NCI-H2107 (cell line): ENCODE measurements at places on chromosomes 3 and 15.

- DNase-seq = no peak
Measured at GRCh38 chr3:122451371-122451770, 35.5 kb upstream of the WDR5B start.

- DNase-seq = no peak
Measured at GRCh38 chr3:111301238-111301798, 229.7 kb downstream of the NECTIN3 start.

DNA sequence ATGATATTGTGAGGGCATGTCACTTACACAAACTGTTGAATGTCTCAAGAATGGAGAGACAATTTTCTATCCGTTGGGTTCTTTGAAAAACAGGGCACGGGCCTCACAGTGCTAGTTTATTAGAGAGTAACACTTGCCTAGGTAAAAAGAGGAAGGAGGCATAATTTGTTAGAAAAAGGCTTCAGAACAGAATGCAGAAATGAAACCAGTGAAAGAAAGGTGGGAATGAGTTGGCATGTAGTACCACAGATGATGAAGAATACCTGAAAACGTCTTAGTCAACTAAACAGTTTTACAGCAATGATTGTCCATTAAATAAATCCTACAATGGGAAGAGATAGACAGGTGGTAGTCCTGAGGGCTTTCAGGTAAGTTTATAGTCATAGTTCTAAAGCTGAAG lies 1399.7 kb upstream of the CADM2 start:
- DNase-seq = no peak

- DNase-seq = no peak
Measured at GRCh38 chr3:121698901-121699300, 38.2 kb upstream of the HCLS1 start.

- DNase-seq = no peak
Measured at GRCh38 chr3:30475038-30475808, 131.2 kb upstream of the TGFBR2 start.

DNA sequence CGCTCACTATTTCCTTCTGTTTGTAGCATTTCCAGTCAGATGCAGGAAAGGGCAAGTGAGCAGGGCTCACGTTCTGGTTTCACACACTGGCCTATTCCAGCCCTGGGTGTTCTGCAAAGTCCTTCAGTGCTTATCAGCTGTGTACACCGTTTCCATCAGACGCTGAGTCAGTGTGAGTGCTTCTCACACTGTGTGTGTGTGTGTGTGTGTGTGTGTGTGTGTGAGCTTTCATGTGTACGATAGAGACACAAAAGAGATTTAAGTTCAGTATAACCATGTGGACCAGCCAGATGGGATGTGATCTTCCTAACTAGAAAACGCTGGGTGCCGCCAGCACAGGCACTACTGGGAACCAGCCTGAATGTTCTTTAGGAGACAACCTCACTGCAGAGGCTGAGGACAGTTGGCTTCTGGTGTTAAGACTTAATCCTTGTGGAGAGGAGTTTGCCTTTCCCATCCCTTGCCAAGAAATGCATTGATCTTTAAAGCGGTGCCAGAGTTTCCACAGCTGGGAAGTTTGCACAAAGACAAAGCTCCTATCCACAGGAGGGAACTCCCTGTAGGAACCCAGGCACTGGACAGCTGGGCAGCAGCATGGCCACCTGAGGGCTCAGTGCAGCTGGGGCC lies 3.9 kb upstream of the CHSY1 start:
- DNase-seq = no peak
